ENCODE measurements at places on chromosomes 5 and 9.

GRCh38 chr5:149608936-149609545 lies 27.7 kb downstream of the ARHGEF37 start:
- DNase-seq, result no peak

GRCh38 chr5:130992095-130992494 lies 173.0 kb downstream of the HINT1 start:
- DNase-seq, result no peak

DNA sequence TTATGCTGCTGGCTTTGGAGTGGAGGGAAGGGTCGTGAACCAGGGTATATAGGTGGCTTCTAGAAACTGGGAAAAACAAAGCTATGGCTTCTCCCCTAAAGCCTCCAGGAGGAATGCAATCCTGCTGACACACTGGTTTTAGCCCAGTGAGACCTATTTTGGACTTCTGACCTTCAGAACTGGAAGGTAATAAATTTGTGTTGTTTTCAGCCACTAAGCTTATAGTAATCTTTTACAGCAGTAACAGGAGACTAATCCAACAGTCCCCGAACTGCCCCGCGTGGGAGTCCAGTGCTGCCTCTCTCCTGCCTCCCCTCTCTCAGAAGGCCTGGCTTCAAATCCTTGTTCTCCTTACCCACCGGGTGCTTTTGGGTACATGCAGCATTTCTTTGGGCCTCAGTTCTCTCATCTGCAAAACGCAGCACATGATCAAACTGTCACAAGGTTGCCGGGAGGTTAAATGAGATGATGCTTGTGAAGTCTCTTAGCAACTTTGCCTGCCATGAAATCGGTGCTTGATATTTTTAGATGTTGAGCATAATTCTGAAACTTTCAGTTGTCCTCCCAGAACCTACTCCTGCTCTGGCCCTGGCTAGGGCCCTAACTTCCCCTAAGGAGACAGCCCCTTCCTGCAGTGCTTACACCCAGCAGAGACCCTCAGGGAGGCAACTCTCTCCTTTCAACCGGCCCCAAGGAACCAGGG lies 127.3 kb upstream of the BOD1 start:
- DNase-seq, result no peak

DNA sequence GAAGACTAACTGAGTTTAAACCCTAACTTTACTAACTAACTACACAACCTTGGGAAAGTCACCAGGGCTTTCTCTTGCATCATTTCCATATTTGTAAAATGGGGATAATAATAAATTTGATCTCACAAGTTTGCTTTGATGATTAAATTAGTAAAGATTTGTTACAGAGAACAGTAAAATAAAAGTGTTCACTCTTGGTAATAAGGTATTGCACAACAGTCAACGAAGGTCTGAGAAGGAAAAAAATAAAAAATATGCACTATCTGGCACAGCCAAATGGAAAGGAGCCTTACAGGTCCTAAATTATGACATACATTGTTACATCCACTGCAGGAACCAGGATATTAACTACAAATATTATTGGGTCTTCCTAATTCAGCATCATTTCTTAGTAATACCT lies 160.0 kb upstream of the TMEM161B start:
- DNase-seq, result no peak

- DNase-seq, result no peak
Observed at GRCh38 chr5:33828626-33829308, 63.0 kb downstream of the ADAMTS12 start.

- DNase-seq, result no peak
Observed at GRCh38 chr9:82673919-82674318, 389.0 kb downstream of the RASEF start.

- no peak for DNase-seq
Observed at GRCh38 chr5:94066437-94067207, 325.2 kb upstream of the POU5F2 start.

- DNase-seq, result peak; percentile 38
Observed at GRCh38 chr5:150068961-150069645, 17.3 kb downstream of the CSF1R start.

GRCh38 chr5:133054697-133055471 lies 3.1 kb downstream of the HSPA4 start:
- DNase-seq, result no peak

GRCh38 chr5:54109626-54110330 lies 200.6 kb downstream of the ARL15 start:
- no peak for DNase-seq

- DNase-seq, result no peak
Observed at GRCh38 chr9:81344366-81344765, 345.0 kb downstream of the TLE1 start.

- DNase-seq, result no peak
Observed at GRCh38 chr9:20321423-20322082, 300.7 kb downstream of the MLLT3 start.

- no peak for DNase-seq
Observed at GRCh38 chr9:99114846-99115500, 10.1 kb downstream of the TGFBR1 start.

DNA sequence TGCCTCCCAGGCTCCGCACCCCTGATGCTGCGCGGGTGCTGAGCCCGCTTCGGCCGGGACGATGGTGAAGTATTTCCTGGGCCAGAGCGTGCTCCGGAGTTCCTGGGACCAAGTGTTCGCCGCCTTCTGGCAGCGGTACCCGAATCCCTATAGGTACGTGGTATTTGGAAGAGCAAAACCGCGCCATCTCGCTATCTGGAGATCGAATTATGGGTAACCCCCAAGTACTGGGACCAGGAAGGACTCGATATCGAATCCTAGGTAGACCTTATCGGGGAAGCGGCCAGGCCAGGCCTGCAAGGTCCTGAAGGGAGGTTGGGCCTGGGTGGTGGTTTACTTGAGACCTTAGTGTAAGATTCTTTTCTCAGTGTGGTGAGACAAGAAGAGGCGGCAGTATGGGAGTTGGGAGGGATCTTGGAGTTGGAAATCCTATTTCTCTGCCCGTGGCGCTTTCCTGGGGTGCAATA lies 359 bp downstream of the PRELID1 start:
- no peak for DNase-seq

DNA sequence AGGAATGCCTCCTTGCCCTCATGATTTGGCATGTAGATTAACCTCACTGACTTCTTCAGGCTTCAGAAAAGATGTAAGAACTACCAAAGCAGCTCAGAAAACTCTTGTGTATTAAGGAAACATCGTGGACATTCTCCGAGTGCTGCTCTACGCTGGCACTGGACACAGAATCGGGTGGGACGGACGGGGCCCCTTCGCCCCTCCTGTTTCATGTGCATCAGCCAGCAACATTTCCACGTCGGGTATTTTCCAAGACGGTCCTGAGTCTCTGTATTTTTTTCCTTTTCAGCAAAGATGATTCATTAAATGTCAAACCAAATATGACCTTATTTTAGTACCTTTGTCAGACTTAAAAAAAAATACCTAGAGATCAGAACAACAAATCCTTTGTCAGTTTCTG lies 583.6 kb downstream of the CCDC171 start:
- DNase-seq, result no peak

DNA sequence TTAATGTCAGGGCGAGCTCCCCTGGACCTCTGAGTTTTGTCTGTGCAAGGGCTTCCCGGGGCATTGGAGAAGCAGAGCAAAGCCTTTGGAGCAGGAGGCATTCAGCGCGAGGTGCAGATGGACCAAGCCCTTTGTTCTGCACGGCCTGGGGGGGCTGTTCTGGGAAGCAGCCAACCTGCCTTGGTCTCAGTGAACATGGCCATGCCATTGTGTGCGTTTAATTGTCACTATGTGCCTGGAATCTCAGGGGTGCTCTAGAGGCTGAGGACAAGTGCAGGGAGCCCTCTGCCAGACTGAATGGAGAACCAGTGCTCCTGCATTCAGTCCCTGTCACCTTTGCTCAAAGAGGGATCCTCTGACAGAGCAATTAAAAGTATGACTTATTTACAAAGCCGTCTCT lies 329.4 kb downstream of the IRX1 start:
- no peak for DNase-seq

DNA sequence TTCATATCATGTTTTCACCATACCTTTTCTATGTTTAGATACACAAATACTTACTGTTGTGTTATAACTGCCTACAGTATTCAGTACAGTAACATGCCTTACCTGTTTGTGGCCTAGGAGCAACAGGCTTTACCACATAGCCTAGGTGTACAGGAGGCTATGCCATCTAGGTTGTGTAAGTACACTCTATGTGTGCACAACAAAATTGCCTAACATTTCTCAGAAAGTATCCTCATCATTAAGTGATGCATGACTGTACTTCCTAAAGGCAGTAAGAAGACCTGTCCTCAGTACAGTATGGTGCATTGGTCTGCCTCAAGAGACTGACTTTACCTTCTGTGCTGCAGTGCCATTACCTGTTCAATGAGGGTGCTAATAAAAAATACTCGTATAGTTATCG lies 7.9 kb downstream of the TXN start:
- DNase-seq, result no peak

DNA sequence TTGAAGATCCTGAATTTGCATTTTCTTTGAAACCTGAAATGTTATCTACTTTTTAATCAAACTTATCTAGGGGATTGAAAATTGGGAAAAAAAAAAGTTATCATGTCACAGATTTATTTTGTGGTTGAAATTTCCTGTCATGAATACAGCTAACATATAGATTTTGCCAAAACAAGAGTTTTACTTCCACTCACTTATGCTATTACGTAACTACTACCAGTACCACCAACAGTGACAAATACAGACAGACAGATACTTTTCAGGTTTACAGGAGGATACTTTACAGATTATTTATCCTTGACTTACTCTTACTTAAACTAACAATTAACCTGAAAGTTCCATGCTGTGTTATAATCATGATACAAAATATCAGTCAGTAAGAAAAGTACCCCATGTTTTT lies 6.8 kb upstream of the MRPS30 start:
- DNase-seq, result no peak

DNA sequence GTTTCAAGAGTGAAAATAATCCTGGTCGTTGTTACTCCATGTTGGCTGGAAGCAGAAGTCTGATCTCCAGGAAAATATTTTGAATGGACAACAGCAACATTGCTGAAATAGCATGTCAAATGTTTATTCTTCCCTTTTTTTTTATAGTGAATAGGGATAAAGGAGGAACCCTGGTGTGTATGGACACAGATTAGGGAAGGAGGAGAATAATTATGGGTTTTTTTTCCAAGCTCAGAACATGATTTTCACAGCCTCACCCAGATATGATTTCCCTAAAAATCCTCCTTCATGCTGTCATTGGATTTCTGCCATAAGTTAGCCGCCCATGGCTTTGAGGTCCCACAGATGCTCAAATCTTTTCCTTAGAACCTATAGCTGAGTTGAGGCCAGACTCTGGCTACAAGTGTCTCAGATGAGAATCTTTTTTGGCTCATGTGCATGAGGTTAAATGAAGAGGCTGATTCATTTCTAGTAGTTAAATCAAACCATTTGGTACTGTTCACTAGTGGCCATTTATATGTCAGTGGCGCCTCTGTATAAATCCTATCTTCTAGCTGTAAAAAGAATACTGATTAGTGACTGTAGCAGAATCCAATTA lies 65.5 kb upstream of the LIFR start:
- no peak for DNase-seq

- DNase-seq, result no peak
Observed at GRCh38 chr9:16485160-16485559, 385.3 kb downstream of the BNC2 start.

DNA sequence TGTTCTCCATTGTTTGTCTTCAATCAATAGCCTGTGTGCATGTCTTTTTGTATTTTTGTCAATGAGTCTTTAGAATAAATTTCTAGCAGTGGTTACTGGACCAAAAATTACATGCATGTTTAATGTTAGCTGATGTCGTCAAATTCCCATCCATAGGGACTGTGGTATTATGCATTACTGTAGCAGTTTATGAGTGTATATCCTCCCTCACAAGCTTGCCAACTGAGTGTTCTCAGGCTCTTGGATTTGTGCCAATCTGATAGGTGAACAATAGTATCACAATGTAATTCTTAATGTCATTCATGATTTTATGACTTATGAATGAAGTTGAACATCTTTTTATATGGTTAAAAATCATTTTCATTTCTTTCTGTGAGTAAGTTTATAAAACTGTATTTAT lies 13.0 kb downstream of the SNX24 start:
- no peak for DNase-seq

DNA sequence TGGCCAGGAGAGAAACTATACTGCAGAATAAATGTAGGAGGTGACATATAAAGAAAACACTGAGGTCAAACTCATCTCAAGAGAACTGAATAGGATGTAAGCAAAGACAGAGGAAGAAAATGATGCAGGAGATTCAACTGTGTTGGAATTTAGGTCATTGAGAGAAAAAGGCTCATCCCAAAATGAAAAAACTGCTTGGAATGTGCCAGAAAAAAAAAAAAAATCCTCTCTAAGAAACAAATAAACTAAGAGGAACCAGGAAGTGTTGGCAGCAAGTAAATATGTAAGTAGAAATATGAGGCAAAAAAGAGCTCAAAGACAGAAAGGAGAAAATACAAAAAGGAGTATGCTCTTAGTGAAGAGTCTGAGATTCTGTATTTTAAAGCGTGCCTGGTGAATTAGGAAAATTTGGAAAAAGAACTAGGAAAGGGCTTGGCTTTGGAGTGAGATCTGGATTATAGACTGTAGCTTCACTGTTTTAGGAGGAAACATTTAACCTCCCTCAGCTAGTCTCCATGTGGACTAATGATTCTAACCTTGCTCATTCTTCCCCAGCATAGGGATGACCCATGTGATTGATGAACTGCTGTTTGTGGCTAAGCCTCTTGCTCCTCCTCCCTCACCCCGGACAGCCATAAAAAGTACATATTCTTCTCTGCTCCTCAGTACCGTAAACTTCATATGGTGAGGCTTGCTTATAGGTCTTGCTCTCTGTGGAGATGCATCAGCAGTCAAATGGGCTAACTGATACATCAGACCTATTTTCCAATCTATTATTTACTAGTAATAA lies 185.6 kb upstream of the POU5F2 start:
- DNase-seq, result no peak

- DNase-seq, result no peak
Observed at GRCh38 chr5:134549714-134550113, 24.2 kb downstream of the JADE2 start.

DNA sequence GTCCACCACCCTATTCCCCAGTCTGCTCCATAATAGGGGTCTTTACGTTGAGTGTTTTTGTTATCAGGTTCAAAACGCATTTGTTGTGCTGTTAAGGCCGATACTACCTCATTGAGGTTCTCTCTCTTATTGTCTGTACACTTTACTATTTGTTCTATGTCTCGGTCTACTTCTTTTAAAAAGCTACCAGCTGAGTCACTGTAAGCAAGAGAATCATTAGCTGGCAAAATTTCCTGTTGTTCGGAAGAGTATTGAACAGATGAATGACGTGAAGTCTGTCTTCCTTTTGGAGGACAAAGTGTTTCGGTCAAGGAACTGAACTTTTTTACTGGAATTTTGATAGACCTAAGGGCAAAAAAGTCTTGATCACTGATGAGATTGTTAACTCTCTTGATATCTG lies 10.3 kb downstream of the LYSMD3 start:
- DNase-seq, result no peak

- no peak for DNase-seq
Observed at GRCh38 chr9:77224746-77225312, 47.5 kb downstream of the VPS13A start.

GRCh38 chr9:37997636-37998374 lies 71.2 kb downstream of the SHB start:
- no peak for DNase-seq

- DNase-seq, result no peak
Observed at GRCh38 chr9:93509084-93509483, 55.7 kb upstream of the FAM120AOS start.
